ENCODE measurements at places on chromosomes 13 and 19. TPM values are rescaled to one million over a fixed set of nuclear protein-coding genes. Genes with fewer than 3 reads are reported as not detected.

DNA sequence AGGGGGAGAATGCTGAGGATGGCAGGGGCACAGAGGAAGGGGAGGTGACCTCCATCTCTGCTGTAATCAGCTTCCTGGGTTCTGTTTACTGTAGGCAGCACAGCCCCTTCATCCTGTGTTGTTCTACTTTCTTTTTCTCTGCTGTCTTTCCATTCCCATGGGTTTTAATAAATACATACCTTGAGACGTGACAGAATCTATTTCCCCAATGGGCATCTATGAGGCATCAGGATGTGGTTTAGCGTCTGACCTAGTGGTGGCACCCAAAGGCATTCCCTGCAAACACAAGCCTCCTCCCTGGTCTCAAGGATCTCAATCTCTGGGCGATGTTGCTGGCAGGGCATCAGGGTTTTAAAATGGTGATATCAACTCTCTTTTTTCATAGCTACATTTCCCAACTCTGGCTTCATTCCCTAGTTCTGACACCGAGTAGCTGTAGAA is 60.8 kb downstream of the ALOX5AP start:
- H3K36me3 ChIP-seq: no peaks in the 10 kb centered on the region
- H3K27me3 ChIP-seq: no peaks in the 10 kb centered on the region
- no peak overlapping the region for H3K27ac ChIP-seq

DNA sequence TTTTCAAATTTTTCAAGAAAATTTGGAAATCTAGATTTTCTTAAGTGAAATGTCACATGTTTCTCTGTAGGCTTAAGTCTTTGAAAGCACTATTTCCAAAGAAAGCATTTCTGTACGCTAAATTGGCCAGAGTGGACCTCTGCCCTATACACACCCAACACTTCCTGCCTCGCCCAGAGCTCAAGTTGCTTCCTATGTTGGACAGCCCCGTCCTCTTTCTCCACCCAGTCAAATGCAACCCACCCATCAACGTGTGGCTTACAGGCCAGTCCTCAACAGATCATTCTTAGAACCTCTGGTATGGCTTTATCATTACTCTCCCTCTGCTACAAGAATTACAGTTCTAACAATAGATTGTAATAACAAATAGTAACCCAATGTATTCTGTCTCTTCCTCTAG is 24.2 kb downstream of the KLF12 start:
- H3K27ac ChIP-seq: no peak overlapping the region
- H3K27me3 ChIP-seq: no peaks in the 10 kb centered on the region
- H3K36me3 ChIP-seq: no peaks in the 10 kb centered on the region
- no peak for DNase-seq

DNA sequence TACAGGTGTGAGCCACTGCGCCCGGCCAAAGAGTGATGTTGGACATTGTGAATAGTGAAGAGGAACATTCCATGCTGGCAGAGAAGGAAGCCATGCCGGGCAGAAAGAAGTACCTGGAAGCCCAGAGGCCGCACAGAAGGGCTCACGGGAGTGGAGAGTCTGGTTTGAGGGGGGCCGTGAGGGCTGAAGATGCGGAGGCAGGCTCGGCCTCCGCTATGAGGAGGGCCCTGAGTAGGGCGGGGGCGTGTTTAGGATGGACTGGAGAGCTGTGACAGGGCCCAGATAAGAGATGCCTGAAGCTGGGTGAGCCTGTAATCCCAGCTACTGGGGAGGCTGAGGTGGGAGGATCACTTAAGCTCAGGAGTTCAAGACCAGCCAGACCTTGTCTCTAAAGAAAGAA is 1.6 kb downstream of the JOSD2 start:
- no peak for DNase-seq
- peaks cover 22% of the 10 kb centered on the region for H3K4me1 ChIP-seq
- no peak overlapping the region for H3K4me3 ChIP-seq

DNA sequence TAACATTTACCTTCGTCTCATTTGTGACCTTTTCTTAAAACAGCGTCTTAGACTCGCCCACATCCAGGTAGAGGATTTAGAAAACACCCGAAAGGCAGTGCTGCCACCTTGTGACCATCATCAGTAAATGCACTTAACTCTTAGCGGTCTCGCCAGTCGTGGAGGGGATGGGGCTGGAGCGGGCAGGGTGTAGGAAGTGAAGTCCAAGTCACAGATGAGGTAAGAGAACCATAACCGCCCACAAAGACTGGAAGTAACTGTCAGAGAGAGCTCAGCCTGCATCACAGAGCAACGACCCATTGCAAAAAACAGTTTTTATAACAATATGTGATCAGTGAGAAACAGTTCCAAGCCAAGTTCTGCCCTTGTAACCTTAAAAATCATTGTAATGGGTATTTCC is 10.7 kb upstream of the CEACAM3 start:
- H3K4me3 ChIP-seq: no peak overlapping the region
- H3K4me1 ChIP-seq: peaks cover 4% of the 10 kb centered on the region
- H3K27me3 ChIP-seq: peaks cover 43% of the 10 kb centered on the region
- H3K36me3 ChIP-seq: no peaks in the 10 kb centered on the region
- no peak overlapping the region for H3K27ac ChIP-seq

Gene ZNF737
- 17.6 TPM for total RNA-seq

Gene CEACAM3
- total RNA-seq: not detected

Gene TUBA3C
- not detected for total RNA-seq

Gene MCF2L
- total RNA-seq: 4.6 TPM

Gene NOTCH3
- 48.2 TPM for total RNA-seq

Gene ANKLE1
- total RNA-seq: 0.66 TPM
